ENCODE measurements at places on chromosomes 11 and 22.

GRCh38 chr11:63905179-63905578 lies 11.8 kb downstream of the RCOR2 start:
- no peak for DNase-seq

- no peak for DNase-seq
These were observed 1.2 kb upstream of the DUSP8 start for GRCh38 chr11:1573077-1573902.

- no peak for DNase-seq
These were observed 328.8 kb upstream of the PITPNB start for GRCh38 chr22:28247667-28248363.

- DNase-seq: no peak
These were observed 9.7 kb downstream of the ASCL2 start for GRCh38 chr11:2260491-2261364.

- DNase-seq: no peak
These were observed 22.3 kb upstream of the MICAL2 start for GRCh38 chr11:12088047-12088481.

Data from stimulated activated CD8-positive, alpha-beta memory T cell treated with anti-CD3 and anti-CD28 coated beads, Interleukin-12 subunit alpha, Interleukin-12 subunit beta, amount 100 ng/mL, for 4 hours (primary cell).